NCI-H1105 treated with DMSO at 0.1 percent for 48 hours (cell line): ENCODE measurements at places on chromosomes 11 and 22.

GRCh38 chr22:37664249-37665101, 6.0 kb downstream of the PDXP start:
- DNase-seq = no peak

DNA sequence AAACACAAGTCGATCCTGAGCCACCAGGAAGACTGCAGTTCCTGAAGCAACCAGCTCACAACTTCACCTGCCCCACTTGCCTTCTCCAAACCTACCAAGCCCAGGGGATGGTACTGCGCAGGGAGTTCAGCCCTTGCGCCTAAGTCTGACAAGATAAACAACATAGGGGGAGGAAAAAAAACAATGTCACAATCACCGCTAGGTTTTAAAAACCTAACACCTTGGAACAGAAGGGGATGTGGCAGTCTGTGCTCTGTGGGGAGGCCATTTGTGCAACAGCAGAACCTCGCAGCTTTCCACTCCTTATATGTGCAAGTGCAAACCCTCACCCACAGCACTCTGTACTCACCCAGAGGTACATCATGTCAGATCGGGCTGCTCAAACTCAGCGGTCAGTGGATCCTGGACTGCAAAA, 134.2 kb downstream of the RBFOX2 start:
- DNase-seq = no peak

- DNase-seq = no peak
Measured at GRCh38 chr11:1750481-1750839, at the start of gene IFITM10. Gene IFITM10 (minus strand): TSS chr11:1750595. CDS start chr11:1750442, 153 bp downstream.

DNA sequence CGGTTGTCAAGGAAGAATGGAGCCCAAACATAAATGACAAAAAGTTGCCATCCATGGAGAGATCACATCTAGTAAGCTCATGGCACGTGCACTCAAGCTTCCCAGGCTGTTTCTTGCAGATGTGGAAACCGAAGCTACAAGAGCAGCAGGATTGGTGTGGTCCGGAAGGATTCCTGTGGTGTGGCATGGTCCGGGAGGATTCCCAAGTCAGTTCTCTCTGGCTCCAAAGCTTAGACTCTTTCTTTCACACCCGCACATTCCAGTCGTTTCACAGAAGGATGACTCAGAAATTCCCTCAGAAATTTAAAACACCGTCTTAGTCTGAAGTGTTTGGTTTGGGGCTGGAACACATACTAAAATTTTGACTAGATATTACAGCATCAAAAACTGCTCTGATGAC, 78.0 kb upstream of the DRD2 start:
- no peak for DNase-seq

- no peak for DNase-seq
Measured at GRCh38 chr11:75850787-75851186, 35.8 kb downstream of the UVRAG start.

GRCh38 chr11:33396361-33396760, 139.2 kb downstream of the HIPK3 start:
- DNase-seq = no peak

DNA sequence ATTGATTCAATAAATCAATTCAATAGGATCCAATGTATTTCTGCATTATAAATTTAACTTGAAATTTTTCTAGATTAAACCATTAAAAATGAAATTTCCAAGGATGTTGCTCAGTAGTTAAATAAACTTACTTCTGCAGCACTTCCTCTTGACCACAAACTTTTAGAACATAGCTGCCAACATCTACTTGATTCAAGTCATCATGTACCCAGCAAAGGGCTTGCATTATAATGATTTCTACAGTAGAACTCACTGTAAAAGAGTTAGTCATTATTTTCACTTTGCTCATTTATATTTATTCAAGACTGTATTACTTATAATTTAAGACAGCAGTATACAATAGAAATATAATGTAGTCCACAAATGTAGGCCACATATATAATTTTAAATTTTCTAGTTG, 59.2 kb downstream of the PIK3C2A start:
- DNase-seq = no peak

DNA sequence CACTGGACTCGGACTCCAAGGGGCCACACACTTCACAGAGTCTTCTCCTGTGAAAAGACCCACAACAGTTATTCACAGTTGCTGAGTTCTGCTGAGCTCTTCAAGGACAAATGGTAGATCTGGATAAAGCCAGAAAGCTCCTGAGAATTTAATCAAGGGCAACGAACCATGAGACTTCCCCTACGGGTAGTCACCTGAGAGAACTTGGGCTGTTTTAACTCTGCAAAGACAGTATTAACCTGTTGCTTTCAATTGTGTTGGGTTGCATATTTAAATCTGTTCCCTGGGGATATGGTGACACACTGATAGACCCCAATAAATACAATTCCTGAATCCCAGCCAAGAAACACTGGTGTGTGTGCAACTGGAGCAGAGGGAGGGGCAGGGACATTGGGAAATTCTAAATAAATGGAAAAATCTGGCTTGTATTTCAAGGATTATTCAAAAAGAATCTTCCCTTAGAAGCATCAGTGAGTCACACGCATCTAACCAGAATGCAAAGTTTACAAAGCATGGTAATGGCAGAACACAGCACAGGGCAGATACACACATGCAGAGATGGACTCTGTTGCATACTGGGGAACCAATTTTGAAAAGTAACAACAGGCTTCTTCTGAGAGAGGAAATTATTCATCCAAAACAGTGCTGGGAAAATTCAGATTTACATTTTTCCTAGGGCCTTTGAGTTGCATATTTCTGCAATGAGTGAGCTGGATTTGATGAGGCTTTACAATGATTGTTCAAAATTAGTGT, 4.0 kb downstream of the KCNJ1 start:
- DNase-seq = peak; percentile 18

GRCh38 chr11:106077609-106078455, at the start of gene AASDHPPT:
Gene AASDHPPT (plus strand): TSS chr11:106077662. CDS start chr11:106077711, 49 bp downstream.
- peak; percentile 56 for DNase-seq

- DNase-seq = no peak
Measured at GRCh38 chr11:126619516-126619915, 264.0 kb downstream of the ST3GAL4 start.

- no peak for DNase-seq
Measured at GRCh38 chr11:28759311-28759710, 651.1 kb downstream of the METTL15 start.

DNA sequence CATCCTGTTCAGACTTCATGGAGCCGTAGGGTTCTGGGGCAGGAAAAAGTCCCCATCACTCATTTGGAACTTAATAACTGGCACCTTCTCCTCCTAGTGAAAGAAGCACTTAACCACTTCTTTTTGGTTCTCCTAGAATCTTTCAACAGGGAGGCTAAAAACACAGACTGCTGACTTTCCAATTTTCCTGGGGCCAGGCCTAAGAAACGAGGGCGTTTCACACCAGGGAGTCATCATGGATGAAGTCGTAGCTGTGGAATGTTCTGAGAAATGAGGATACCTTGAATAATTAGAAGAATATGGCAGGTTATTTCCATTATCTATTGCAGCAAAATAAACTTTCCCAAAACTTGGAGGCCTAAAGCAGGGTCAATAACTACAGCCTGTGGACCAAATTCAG, 26.0 kb upstream of the API5 start:
- no peak for DNase-seq

DNA sequence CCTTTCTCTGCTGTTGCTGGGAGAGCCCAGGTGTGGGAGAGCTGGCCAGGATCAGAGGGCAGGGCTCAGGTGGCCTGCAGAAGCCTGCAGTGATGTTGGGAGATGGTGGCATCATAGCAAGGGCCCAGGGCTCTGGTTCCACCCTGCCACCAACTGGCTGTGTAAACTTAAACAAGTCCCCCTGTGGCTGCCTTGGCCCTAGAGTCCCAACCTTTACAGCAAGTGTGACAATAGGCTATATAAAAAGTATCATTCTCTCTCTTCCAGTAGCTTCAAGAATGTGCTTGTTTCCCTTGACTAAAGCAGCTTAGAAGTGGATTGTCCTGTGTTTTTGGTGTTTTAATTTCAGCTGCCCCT, 201.8 kb upstream of the E2F8 start:
- no peak for DNase-seq

DNA sequence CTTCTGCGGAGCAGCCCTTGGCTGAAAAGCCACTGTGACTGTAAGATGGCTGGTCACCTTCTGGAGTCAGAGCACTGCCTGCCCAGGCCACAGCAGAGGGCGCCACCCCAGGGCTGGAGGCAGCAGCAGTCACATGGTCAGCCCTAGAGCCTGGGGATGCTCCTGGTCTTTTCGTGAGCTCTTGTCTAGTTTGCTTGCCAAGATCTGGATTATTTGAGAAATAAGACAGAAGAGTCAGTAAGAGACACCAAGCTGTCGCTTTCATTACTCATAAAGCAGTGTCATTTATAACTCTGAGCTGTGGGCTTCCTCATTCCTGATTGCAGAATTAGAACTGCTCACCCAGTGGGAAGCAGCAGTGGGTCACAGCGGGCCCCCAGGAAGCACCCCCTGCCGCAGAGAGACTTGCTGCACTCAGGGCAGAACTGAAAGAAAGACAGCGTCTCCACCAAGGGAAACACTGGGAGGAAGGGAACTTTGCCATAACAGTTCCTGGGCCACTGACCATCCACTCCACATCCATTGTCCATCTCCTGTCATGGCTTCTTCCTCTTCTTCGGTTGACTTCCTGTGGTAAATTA, 56.7 kb downstream of the PPP6R2 start:
- DNase-seq = peak; percentile 21

DNA sequence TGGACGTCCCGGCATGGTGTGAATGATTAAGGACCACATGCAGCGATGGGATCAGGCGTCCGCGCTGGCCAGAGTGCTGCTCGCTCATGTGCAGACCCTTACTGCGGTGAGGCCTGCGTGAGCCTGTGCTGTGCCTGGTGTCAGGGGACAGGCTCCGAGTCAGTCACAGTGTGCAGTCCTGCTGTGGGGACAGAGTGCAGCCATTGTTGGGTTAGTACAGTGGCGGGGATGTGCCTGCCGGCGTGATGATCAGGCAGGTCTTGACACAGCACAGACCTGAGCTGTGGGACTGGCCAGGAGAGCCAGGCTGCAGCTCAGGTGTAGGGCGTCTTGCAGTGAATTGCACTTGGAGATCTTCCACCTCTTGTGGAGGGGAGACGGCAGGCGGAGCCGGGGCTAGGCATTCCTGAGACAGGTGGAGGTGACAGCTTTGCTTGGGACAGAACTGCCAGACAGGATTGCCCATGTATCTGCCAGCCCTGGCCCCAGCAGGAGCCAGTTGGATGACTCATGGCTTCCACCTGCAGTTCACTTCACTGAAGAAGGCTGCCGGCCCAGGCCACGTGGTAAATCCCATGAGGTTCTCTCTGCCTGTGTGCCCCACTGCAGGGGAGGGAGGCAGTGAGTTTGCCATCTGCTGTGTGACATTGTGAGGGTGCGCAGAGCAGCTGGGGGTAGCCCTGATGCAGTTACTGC, 17.3 kb downstream of the TRMU start:
- DNase-seq = no peak
